Effector CD8-positive, alpha-beta T cell (primary cell): ENCODE measurements at places on chromosomes 12 and 14.

- DNase-seq: no peak
Measured at GRCh38 chr12:1529862-1530591, 64.4 kb downstream of the FBXL14 start.

GRCh38 chr14:69323999-69324282 lies 64.0 kb downstream of the GALNT16 start:
- no peak for DNase-seq

- no peak for DNase-seq
Measured at GRCh38 chr12:5376591-5377207, 55.2 kb upstream of the NTF3 start.

DNA sequence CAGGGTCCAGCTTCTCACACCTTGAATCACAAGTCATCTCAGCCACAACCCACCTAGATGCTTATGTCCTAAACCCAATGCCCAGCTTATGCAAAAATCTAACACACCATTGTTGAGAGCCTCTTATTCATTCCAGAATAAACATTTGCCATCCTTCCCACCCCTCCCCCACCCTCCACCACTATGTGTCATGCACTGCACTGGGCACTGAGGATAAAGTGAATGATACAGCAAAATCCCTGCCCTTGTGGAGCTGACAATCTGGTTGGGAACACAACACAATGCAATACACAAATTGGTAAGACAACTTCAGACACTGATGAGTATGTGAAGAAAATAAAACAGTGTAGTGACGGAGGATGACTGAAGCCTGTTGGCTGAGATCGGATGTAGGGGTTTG lies 1.4 kb upstream of the GLTP start:
- no peak for DNase-seq

- DNase-seq: no peak
Measured at GRCh38 chr14:77265561-77266335, 5.3 kb downstream of the NGB start.

GRCh38 chr14:77603654-77604255 lies 12.7 kb downstream of the SPTLC2 start:
- no peak for DNase-seq

DNA sequence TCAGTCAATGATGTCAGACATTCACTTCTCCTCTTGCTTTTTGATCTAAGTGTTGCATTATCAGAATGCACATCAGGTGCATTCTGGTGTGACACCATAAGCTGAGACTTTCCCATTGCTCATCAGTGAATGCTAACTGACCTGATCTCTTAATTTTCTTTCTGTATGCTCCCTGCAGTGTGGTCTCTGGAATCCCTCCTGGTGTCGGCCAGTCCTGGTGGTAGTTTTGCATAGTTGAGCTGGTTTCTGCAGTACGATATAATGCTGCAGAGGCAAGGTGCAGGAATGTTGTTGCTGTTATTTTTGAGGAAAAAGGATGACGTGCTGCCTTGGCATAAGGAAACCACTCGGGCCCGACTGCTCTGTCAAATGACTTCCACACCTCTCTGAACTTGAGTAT lies 11.0 kb upstream of the SRP54 start:
- DNase-seq: no peak

- DNase-seq: no peak
Measured at GRCh38 chr12:45357539-45358417, 141.9 kb downstream of the ANO6 start.

- DNase-seq: no peak
Measured at GRCh38 chr12:53754633-53755264, 3.0 kb upstream of the CISTR start.

DNA sequence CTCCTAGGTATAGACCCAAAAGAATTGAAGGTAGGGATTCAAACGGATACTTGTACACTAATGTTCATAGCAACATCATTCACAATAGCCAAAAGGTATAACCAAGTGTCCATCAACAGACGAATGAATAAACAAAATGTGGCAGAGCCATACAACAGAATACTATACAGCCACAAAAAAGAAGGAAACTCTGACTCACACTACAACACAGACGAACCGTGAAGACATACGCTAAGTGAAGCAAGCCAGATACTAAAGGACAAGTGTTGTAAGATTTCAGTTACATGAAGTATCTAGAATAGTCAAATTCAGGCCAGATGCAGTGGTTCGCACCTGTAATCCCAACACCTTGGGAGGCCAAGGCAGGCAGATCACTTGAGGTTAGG lies 19.1 kb downstream of the CAMKK2 start:
- DNase-seq: no peak

- DNase-seq: no peak
Measured at GRCh38 chr12:68865399-68866164, 57.6 kb downstream of the MDM2 start.

GRCh38 chr12:40446385-40446784 lies 221.6 kb downstream of the LRRK2 start:
- no peak for DNase-seq

GRCh38 chr12:103640410-103640809 lies 53.3 kb downstream of the STAB2 start:
- DNase-seq: no peak

- no peak for DNase-seq
Measured at GRCh38 chr12:8065991-8066594, at the start of gene C3AR1. C3AR1 (minus strand) TSS chr12:8066359; CDS start chr12:8060185, 6,174 bp downstream.

DNA sequence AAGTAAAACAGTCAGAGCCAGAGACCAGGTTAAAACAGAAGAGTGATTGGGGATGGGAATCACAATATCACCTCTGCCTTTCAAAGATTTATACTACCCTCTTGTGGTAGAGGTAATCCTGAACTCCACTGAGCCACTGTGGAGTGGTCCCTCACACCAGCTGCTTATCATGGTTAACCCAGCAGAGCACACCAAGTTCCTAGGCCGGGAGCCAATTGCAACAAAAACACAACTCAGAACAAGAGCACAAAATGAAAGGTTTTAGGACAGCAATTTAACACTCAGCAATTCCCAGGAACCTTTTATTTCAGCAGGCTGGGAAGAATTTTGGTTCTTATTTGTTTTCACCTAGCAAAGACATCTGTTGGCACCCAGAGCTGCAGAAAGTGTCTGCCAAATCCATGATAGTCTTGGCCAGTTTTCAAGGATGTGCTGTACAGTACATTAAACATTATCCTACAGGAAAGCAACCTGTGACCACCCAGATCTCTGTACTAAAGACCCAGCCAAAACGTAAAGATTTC lies 220.5 kb upstream of the ATXN7L3B start:
- DNase-seq: no peak

DNA sequence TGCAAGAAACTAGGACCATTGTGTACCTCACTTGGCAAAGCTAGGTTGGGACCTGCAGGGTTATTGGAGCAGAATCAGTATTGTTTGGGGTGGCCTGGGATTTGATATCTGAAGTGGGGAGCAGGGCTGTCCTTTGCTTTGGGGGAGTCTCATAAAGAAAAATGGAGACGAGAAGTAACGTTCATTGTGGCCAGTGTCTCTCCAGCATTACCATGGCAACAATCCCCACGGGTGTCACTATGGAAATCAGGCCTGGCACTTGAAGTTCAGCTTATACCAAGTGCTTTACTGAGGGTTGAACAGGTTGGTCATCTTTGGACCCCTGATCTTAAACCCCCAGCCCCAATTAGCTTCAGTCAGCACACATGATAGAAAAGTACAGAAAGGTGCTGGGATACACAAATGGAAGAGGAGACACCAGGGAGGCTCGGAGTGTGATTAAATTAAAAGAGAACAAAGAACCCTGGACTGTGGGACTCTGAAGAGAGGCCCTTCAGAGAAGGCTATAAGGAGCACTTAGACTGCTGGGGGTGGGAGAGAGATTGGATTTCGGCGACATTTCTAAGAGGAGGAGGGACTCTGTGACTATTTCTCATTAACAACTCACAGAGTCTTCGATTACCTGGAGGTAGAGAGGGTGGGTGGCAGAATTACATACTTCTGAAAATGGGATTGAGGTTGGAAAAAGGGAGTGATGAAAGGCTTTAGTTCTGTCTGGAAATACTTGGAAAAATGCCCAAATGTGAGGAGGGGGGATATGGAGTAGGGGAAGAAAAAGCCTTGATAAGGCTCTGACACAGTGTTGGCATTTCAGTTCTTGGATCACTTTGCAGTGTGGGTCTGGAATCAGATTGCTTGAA lies 3.7 kb downstream of the KIF5A start:
- no peak for DNase-seq

- DNase-seq: no peak
Measured at GRCh38 chr12:85509857-85510256, 229.8 kb downstream of the ALX1 start.

- DNase-seq: no peak
Measured at GRCh38 chr14:91829511-91829910, 37.8 kb downstream of the TC2N start.

DNA sequence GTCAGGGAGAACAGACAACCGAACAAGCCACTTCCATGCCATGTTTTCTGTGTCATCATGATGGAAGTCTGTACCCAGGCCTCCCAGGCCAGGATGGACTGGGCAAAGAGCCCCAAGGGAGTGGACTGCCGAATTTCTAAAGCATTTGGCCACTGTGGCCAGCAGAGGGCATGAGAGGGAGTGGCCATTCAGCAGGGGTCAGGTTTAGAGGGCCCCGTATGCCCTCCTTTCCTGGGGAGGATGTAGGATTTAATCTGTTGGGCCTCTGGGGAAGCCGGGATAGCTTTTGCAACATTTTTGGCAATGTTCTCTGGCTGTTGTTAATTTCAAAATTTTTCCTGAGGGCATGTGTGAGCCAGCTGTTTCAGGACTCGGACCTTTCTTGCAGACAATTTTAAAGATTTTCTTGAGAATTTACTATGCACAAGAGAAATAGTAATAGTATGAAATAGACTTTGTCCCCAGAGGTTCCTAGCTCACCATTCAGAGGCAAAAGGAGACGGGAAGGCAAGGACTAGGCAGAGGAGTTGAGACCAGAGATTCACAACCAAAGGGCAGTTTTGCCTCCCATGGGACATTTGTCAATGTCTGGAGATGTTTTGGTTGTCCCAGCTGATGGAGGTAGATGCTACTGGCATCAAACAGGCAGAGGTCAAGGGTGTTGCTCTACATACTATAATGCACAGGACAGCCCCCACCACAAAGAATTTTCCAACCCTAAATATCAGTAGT lies 18.0 kb downstream of the ACACB start:
- no peak for DNase-seq

- DNase-seq: peak; percentile 6
Measured at GRCh38 chr14:21071225-21072030, 1.3 kb downstream of the ARHGEF40 start.

DNA sequence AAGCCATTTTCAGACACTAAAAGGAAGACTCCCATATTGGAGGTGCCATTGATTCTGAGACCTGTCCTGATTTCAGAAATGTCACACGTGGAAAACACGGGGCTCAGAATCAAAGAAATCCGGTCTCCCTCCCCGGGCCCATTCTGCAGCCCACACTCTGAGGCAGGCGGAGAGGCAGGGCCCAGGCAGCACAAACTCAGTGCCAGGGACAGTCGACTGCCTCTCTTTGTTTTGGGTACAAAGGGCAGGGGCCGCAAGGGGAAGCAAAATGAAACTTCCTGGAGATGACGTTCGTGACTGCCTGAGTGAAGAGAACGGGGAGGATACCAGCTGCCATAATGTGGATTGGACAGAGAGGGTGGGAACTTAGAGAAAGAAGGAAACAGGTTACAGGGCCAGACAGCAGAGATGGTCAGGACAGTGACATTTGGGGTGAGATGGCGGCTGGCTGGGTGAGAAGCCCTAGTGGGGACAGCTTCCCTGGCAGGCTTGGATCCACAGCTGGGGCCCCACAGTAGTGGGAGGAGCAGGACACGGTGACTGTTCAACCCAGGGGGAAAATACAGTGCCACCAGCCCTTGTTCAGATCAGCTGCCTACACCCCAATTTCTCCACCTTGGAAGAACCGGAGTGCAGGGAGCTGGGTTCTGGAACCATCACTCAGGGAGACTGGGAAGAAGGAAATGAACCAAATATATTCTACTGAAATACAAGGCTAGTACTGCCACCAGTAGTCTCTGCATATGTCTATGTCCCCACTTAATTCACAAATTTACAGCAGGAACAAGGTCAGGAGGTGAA lies 8.1 kb downstream of the GAPDH start:
- DNase-seq: no peak

DNA sequence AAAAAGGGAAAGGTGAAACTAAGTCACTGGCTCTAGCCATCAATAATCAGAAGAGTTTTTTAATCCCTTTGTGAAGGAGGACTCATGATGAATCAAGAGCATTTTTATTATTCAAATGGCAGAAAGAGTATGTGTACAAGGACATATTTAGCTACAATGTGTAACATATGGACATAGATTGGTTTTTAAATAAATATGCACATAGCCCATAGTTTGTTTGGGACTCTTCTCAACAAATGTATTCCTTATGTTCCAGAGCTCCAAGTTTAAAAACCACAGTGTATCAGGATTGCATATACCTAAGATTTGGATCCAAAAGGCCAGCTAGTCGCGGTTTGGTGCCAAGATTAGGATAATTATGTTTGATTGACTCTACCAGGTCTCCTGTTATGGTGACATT lies 104.2 kb downstream of the C12orf50 start:
- DNase-seq: no peak

DNA sequence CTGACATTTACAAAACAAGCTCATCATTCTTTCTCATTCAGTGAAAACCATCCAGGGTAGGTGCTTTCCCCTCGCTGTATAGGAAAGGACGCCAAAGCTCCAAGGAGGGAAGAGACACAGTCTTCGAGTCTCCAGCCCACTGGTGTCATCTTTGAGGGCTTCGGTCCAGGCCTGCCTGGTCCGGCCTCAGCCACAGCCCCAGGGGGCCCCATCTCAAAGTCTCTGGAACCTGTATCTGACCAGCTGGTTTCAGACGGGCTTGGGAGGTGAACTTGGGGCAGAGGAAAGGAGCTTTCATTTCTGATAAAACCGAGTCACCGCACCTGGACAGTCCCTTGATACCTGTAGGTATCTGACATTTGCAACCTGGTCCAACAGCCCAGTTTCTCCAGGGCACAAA lies 229.5 kb upstream of the RTL1 start:
- DNase-seq: no peak

DNA sequence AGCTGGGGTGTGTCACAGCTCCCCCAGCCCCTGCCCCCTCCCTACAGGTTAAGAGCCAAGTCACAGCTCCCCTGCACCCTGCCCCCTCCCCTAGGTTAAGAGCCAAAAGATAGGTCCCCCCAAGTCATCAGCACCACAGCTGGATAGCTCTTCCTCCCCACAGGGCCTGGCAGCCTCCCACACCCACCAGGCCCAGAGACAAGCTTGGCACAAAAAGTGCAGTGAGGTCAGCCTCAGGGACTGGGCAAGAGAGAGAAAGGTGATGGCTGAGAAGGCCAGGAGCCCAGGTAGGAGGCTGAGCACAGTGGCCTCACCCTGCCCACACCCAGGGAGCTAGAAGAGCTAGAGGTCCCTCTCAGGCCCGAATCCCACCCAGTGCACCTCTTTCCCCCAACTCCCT lies 8.7 kb downstream of the ITGA7 start:
- DNase-seq: no peak

- DNase-seq: no peak
Measured at GRCh38 chr12:102029141-102029540, 32.6 kb downstream of the WASHC3 start.

DNA sequence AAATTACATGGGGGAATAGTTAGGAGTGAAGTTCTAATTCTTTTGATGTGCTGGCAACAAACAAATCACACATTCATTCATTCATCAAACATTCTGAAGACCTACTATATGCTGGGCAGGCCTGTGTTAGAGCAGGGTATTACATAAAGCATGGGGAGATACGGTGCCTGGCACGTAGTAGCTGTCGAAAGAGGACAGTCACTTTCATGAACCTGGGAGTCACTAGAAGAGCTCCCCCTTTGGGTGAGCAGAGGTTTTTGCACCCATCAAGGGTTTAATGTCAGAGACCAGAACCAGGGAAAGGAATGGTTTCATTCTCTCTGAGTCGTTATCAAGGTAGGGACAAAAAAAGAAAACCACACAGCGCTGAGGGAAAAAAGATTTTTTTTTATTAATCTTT lies 10.0 kb downstream of the LHX5 start:
- DNase-seq: no peak

- no peak for DNase-seq
Measured at GRCh38 chr14:75301666-75302325, 23.2 kb downstream of the FOS start.
